ENCODE measurements at places on chromosomes 2 and 18. TPM values are rescaled to one million over a fixed set of nuclear protein-coding genes. Genes with fewer than 3 reads are reported as not detected.

Gene CAPN13
- total RNA-seq: not detected

Gene CLEC4F
- total RNA-seq: not detected

Gene YES1
- total RNA-seq: 69.1 TPM

Gene COPS8
- total RNA-seq: 316 TPM

Gene ADAM17
- 35.9 TPM for total RNA-seq

Gene KANSL3
- 21.1 TPM for total RNA-seq

Gene TIGD1
- 6.3 TPM for total RNA-seq

Gene NABP1
- 19.4 TPM for total RNA-seq

Gene SANBR
- 23.4 TPM for total RNA-seq

GRCh38 chr18:6613581-6613980 is 115.9 kb upstream of the ARHGAP28 start:
- no peak for DNase-seq

GRCh38 chr2:65232636-65233035 is 5.0 kb downstream of the ACTR2 start:
- DNase-seq: peak; percentile 78

DNA sequence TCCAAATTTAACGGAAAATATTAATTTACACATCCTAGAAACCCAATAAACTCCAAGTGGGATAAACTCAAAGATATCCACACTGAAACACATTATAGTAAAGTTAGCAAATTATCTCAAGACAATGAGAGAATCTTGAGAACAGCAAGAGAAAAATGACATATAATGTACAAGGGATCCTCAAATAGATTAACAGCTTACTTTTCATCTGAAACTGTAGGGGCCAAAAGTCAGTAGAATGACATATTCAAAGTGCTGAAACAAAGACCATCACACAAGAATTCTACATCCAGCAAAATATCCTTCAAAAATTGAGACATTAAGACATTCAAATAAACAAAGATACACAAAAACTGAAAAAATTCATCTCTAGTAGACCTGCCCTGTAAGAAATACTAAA is 18.7 kb upstream of the METTL21A start:
- no peak for DNase-seq

DNA sequence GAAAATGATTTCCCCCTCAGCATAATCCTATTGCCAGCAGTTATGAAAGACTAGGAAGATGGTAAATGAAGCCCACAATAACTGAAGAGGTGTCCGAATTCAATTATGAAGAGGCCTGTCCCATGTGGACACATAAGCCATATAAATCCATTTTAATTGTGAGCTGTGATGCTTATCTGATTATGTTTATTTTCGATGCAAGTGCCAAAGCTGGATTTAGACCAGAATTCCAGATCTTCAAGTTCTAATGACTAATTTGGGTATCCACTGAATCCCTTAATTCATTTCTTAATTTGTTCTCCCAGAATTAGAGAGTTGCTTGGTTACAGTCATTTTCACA is 24.5 kb downstream of the SPATS2L start:
- no peak for DNase-seq

DNA sequence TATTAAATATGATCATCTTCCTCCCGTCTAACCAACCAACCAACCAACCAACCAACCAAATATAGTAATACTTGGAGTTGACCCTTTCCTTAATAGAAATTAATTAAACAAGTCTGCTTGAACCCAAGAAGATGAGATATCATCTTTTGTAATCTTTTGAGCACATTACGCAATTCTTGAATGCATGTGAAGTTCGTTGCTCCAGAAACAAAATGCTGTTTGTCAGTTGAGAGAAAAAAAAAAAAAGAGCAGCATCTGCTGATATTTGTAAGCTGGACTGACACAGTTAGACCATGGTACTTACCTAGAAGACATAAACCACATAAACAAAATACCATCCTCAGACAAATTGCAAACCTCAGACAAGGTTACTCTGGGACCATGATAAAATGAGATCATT is 9.2 kb upstream of the SERPINB2 start:
- DNase-seq: peak; percentile 58

DNA sequence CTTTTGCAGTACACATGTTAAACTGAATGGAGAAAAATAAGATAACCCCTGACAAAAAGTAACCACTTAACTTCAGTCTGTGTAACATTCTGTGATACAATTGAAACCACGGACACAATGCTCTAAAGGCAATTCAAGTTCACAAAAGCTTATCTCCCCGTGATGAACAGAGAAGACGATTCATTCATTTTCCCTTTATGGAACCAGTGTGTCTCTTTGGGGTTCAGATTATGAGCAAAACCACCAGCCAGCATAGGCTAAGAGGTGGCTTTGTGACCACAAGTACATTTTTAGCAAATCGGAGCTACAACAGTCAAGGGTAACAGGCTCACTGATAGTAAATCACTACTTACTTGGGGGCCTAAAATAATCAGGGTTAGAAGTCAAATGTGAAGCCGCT is 120.6 kb upstream of the SMAD7 start:
- no peak for DNase-seq

- DNase-seq: no peak
These were observed 447.0 kb upstream of the ID2 start for GRCh38 chr2:8234757-8235374.

GRCh38 chr2:34254272-34254878 is 655.3 kb upstream of the FAM98A start:
- DNase-seq: no peak

DNA sequence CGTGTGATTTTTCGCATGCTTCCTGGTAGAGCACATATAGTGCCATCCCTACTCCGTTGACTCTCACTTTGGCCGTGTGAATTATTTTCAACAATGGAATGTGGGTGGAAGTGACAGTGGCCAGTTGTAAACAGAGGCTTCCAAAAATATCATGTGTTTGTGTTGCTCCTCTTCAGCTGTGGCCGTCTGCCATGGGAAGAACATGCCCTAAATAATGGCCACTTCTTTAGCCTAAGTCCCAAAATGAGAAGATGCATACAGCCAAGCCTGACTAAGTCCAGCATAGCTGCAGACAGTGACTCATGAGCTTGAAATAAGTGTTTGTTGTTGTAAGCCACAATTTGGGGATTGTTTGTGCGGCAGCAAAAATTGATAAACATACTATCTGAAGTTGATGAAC is 8.9 kb upstream of the GALNT1 start:
- peak; percentile 27 for DNase-seq

GRCh38 chr18:61127714-61128467 is 205.3 kb upstream of the CDH20 start:
- DNase-seq: no peak

DNA sequence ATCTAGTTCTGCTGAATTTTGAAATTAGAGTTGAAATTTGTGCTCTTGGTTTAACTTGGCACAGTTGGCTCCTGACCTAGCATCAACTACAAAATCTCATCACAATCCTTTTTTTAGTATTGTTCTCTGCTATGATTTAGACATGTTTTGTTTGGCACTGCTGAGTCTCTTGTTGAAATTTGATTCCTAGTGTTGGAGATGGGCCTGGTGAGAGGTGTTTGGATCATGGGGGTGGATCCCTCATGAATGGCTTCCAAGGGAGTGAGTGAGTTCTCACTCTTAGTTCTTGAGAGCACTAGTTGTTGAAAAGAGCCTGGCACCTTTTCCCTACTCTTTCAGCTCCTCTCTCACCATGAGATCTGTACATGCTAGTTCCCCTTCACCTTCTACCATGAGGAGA is 605.6 kb upstream of the SLC39A10 start:
- no peak for DNase-seq

GRCh38 chr2:33208400-33208799 is 261.6 kb downstream of the LTBP1 start:
- DNase-seq: no peak

DNA sequence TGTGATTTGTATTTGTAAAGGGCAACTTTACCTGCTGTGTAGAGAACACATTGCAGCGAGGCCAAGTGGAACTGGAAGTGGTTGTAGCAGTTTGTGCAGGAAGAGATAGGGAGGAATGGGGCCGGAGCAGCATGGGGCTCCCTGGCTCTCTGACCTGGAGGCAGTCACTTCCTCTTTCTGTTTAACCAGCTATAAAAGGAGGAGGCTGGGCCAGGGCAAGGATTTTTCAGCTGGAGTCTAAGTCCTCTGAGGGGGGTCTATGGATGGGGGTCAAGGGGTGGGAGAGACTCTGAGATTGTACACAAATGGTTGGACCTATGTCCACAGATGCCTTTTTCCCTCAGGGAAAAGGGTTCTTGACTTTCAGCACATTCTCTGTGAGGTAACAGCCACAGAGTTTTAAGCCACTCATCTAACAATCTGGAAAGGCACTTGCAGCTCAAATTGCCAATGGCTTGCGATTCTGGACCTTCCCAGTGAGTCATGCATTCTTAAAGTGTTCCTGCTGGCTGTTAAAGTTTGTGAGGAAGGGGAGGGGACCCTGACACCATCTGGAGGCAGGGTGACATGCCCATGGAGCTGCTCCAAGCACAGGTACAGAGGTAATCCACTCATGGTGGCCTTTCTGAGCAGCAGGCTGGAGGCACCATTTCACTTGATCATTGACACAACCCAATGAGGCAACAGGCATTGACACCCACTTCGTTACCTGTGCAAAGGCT is 347.0 kb downstream of the CYRIA start:
- DNase-seq: no peak

DNA sequence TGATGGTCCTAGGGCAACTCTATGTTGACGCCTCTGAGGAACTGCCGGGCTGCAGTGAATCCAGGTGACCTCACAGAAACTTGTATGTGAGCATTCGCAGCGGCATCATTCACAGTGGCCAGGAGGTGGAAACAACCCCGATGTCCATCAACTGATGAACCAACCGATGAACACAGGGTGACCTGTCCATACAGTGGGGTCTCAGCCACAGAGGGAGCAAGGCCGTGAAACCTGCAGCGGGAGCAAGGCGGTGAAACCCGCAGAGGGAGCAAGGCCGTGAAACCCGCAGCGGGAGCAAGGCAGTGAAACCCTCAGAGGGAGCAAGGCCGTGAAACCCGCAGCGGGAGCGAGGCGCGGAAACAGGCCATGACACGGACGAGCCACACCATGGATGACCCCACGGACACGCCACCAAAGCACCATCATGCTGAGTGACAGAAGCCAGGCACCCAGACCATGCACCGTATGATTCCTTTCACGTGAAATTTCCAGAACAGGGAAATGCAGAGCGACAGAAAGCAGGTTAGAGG is 63.0 kb downstream of the PARD6G start:
- DNase-seq: no peak

DNA sequence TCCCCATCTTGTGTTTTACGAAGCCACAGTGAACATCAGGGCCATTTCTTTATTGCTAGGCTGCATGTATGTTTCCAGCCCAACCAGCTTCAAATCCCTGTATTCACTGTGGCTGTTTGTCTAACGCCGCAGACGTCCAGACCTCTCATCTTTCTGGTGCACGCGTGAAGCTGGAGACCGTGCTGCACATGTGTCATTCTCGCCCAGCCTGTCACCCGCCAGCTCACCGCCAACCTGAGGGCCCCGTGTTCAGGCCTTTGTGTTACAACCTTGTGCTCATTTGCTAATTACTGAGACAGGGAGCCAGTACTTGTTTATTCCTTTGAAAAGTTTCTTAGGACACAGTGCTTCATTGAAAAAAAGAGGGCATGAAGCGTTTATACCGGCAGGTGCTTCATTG is 21.4 kb downstream of the SALL3 start:
- DNase-seq: no peak

DNA sequence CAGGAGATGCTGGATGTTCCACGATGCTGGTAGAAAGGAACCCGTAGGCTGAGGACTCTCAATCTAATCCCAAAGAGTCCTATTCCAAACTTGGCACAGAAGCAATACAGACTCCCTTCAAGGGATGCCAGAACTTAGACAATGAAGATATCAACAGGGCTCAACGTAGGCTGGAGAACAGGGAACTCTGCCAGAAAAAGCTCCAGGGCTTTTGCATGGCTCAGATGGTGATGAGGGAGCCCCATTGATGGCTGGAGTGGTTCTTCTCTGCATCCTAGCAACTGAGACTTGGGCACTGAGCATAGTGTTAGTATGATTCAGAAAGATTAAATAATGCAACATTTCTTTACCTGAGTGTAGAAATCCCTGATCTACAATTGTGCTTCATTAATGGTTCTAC is 117.2 kb upstream of the NCK2 start:
- no peak for DNase-seq

GRCh38 chr18:27114842-27115241 is 70.3 kb downstream of the CHST9 start:
- no peak for DNase-seq

- DNase-seq: no peak
These were observed 45.5 kb downstream of the CDC42EP3 start for GRCh38 chr2:37625796-37626571.

GRCh38 chr2:240162032-240162431 is 21.6 kb upstream of the OTOS start:
- DNase-seq: no peak

DNA sequence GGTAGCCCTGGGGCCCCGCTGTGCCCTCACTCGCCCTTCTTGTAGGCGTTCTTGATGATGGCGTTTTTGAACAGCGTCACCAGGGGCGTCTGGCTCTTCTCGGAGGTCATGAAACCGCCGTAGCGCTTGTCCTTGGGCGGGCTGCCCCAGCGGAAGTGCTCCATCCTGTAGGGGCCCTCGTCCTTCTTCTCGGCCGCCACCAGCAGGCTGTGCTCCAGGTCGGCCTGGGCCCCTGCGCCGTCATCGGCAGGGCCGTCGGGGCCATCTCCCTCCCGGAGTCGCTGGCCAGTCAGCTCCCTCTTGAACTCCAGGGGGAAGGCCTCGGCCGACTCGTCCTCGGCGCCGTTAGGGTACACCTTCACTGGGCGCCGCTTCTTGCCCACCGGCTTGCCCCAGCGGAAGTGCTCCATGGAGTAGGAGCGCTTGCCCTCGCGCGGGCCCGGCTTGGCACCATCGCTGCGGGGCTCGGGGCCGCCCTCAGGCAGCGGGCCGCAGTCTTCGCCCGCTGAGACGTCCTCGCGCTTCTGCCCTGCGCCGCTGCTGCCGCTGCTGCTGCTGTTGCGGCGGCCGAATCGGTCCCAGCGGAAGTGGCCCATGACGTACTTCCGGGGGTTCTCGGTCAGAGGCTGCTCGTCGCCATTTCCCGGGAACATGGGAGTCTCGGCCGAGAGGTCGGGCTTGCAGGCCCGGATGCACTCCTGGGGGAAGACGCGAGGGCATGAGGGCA is 7.2 kb downstream of the POMC start:
- peak; percentile 74 for DNase-seq

DNA sequence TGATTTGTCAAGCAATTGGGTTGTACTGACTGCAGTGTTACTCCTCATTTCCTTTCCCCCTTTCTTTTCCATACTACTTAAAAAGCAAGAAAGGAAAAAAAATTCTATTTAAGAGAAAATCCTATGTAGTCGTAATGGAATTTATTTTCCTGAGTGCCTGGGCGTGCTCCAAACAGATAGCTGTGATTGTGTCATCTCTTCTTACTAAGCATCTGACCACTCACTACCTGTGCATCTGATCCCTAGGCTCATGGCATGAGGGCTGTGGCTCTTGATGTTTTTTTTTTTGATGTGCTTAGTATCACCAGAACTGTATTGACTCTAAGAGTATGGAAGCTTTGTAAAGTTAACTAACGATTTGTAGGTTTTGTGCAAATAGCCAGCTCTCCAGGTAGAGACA is 19.0 kb downstream of the CRIM1 start:
- no peak for DNase-seq
